ENCODE measurements at places on chromosomes 5 and 9.

- no peak for DNase-seq
These were observed 14.6 kb upstream of the PCDHAC2 start for GRCh38 chr5:140951636-140952035.

- no peak for DNase-seq
These were observed 265.6 kb downstream of the ZSWIM6 start for GRCh38 chr5:61597684-61598083.

DNA sequence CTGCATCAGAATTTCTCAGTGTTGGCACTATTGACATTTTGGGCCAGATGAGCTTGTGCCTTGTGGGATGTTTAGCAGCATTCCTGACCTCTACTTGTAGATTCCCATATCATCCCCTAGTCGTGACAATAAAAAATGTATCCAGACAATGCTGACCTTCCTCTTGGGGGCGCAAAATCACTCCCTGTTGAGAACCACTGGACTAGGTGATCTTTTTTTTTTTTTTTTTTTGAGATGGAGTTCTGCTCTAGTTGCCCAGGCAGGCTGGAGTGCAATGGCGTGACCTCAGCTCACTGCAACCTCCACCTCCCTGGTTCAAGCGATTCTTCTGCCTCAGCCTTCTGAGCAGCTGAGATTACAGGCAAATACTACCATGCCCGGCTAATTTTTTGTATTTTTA, 22.6 kb downstream of the STXBP1 start:
- no peak for DNase-seq

GRCh38 chr5:139065306-139065705, 132.9 kb downstream of the SIL1 start:
- DNase-seq = no peak

DNA sequence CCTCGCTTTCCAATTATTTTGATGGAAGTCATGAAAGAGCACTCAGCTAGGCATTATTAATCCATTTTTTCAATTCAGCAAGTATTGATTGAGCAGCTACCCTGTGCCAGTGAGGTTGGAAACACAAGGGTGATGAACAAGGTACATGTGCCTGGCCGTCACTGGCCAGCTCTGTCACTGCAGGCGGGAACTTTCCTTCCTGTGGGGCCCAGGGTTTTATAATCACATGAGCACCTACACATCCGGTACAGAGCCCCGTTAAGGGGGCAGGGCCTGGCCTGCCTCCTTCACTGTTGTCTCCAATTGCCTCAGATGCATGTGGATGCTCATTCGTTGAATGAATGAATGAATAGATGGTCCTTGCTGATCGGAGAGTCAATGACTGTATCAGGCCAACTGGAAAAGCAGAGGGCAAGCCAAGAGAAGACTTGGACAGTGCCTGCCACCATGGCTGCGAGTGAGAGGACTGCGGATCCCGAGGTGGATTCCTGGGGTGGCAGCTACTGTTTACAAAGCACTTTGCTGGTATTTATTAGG, 55.9 kb upstream of the KCNMB1 start:
- no peak for DNase-seq
